Activated T-cell treated with anti-CD3 and anti-CD28 coated beads, Interleukin-2, amount 50 U/mL, for 24 hours (primary cell): ENCODE measurements at places on chromosomes 4 and X.

- DNase-seq = no peak
Measured at GRCh38 chr4:95627709-95628108, 78.9 kb upstream of the UNC5C start.

DNA sequence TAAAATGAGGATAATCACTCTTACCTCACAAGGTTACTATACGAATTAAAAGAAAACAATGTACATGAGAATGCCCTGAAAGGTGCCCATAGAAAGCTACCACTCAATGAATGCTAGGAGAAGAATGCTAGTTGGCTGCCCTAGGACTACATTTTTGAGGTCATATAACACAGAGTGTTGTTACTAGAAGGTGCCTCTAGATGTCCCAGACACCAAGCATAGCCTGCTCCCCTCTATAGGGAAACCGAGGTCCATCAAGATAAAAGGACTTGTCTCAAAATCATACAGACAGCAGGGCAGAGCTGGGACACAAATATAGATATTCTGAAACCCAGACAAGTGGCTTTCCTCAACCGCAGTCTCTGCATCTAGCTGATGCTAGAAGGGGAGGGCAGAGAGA, 147.0 kb upstream of the ARHGEF9 start:
- no peak for DNase-seq

DNA sequence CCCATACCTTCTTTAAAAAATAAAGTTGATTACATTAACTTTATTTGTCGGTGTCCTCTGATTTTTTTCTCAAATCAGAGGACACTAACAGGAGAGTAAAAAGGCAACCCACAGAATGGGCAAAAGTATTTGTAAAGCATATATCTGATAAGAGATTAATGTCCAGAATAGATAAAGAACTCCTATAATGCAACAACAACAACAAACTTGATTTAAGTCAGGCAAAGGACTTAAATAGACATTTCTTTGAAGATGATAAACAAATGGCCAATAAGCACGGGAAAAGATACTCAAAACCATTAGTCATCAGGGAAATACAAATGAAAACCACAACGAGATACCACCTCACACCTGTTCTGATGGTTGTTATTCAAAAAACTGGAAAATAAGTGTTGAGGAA, 28.7 kb downstream of the DOCK11 start:
- DNase-seq = no peak

GRCh38 chrX:118347131-118347530, 1.2 kb downstream of the WDR44 start:
- no peak for DNase-seq

DNA sequence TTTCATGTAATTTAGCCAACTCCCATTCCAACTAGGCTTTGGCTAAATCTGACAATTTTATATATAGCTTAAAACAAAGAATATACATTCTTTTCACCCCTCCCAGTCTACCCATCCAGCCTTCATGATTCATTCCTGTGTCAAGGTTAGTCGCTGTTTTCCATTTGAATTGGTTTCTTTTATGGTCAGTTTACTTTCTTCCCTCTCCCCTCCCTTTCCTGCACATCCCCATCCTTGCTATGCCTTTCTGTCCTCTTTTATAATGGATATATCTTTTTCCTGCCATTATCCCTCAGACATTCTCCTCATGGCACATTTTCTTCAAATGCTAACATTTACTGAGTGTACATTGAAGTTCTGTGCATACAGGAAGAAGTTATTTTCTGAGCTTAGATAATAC, 4.7 kb downstream of the ZXDB start:
- DNase-seq = no peak

DNA sequence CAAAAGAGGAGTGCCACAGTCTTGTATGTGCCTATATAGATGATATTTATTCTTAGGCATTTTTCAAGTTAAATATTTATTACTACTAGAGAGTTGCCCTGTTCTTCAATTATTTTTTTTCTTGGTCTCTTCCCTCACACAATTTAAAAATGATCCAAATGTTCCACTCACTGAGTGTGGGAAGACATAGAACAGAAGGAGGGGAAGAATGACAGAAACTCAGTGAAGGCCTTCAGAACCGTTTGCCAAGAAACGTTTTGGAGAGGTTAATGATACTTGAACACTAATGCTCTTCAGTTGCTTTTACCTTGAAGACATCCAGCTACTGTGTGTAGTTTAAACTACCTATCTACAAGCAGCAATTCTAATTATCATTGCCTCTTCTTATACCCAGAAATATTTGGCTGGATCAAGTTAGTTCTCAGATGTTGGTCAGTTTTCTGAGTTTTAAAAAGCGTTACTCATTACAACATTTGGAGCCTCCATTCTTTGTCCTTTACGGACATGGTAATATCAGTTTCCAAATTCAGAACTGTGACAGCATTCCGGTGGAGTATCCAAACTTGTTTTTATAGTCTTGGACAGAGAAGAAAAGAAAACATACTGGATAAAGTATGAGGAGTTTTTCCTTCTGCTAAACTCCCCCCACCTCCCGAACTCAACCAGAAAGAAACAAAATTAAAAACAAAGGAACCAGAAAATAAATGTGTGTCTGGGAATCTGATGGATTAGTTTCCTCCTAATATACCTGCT, 389.7 kb downstream of the SPRY1 start:
- no peak for DNase-seq

DNA sequence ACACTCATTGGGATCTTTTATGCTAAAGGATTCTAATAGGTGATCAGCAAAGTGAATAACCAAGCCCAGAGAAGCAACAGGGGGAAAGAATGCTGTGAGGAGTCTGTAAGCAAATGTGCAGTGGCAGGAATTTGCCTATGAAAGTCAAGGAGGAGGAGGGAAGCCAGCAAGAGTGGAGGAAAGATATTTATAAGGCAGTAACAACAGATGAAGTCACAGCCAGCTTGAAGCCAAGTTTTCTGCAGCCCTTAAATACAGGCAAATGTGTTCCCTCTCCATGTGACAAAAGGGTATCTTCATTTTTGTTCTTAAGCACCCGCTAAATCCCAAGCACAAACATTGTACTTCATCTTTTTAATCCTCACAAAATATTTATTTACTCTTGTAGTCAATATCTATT, 275.0 kb upstream of the CLNK start:
- no peak for DNase-seq

- no peak for DNase-seq
Measured at GRCh38 chr4:6989331-6989923, 53.7 kb upstream of the TADA2B start.

- no peak for DNase-seq
Measured at GRCh38 chrX:53476371-53476770, 42.2 kb upstream of the HSD17B10 start.

DNA sequence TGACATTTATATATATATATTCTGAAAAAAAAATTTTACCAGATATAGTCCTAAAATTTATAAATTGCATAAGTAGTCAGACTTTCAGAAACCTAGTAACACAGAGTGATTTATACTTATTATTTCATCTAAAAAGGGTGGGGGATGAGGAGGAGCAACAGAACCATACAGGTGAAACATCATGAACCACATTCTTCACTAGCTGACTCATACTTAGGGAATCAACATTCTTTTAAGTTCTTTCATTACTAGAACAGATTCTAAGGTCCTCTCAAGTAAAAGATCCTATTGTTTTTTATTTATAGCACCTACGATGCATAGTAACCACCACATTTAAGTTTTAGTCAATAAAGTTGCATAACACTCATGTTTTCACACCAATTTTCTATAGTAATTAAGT, 166.1 kb downstream of the LRBA start:
- DNase-seq = no peak

DNA sequence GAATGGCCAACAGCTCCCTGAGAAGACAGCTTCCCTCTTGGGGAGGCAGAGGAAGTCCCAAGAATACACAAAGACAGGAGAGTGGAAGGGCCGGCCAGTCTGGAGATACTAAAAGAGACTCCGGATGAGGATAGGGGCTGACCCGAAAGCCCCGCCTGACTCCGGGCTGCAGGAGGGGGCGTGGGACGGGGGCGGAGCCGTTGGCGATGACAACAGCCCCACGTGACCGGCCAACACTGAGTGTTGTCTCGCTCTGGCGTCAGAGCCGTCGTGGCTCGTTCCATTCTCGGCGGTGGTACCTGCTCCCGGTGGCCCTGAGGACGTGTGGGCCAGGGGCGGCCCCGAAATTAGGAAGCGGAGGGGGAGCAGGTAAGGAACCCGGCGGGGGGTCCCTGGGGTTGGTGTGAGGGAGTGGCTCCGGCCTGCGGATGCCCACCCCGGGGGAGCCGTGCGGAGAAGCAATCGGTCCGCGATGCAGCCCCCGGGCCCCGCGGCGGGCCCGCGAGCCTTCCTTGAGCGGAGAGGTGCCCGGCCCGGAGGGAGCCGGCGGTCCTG, at the start of gene BEX4:
BEX4 (plus strand) TSS at position 239 of the 555 bp plus-strand sequence. CDS start 1,046 bp downstream, outside the sequence.
- peak; percentile 86 for DNase-seq

- peak; percentile 67 for DNase-seq
Measured at GRCh38 chrX:107628662-107629539, 591 bp downstream of the PRPS1 start.

DNA sequence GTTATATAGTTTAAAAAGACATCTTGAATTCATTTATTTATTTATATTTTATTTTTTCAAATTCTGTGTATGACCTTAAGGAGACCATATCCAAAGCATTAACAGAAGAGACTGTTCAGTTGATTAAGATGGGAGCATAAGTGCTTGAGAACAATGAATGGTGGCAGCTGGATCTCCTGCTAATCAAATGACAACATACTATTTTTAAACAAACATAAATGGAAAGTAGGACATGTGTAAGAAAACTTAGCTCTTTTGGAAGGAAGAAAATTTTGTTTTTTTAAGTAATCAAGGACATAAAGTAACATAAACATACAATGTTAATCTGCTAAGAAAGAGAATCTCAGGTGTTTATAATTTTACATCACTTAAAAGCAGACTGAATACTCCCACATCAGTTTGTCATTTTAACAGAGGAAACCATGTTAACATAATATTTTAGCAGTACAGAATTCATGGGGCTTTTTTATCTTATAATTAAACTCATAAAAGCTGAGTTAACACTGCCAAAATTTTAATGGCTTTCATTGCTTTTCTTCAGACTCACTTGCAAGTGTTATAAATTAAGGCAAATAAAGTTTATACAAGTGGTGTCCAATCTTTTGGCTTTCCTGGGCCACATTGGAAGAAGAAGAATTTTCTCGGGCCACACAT, 95.1 kb downstream of the MAD2L1 start:
- DNase-seq = no peak

DNA sequence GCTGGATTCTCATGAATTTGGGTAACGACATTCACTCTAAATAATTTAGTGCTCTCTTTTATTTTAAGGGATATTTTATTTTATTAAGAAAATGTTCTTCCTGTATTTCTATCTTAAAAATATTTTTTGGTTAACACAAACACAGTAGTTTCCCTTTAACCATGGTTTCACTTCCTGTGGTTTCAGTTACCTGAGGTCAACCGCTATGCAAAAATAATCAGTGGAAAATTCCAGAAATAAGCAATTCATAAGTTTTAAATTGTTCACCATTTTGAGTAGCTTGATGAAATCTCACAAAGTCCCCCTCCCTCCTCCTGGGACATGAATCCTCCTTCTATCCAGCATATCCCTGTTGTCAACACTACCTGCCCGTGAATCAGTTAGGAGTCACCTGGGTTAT, 71.4 kb downstream of the GBA3 start:
- no peak for DNase-seq

DNA sequence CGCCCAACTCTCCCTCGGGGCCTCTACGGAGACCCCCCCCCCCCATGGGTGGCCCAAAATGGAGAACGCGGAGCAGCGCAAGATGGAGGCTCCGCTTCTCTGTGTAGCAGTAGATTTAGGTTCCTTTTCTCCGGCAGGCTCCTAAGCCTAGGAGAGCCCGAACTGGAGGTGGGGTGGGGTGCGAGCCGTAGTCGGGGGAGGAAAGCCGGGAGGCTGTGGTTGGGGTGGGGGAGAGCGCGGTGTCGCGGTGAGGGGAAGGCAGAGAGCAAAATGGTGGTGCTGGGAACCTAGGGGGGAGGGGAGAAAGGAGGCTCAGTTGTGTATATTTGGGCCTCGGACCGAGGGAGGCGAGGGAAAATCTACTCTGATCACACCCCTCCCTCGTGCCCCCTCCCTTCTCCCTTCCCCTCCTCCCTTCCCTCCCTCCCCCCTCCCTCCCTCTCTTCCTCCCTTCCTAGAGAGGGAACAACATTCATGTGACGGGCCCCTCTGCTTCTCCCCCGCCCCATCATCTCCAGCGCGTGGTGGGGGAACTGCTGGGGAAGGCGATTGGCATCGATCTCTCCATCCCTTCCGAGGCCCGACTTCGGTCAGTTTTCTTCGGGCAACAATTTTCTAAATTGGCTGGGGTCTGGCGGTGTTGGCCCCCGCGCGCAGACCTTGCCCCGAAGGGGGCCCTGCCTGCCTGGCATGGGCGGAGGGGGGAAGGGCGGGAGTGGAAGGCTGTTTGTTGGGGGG, at the start of gene STAG2:
STAG2 (plus strand) TSS at position 439 of the 738 bp plus-strand sequence. CDS start 60,922 bp downstream, outside the sequence.
- peak; percentile 74 for DNase-seq

DNA sequence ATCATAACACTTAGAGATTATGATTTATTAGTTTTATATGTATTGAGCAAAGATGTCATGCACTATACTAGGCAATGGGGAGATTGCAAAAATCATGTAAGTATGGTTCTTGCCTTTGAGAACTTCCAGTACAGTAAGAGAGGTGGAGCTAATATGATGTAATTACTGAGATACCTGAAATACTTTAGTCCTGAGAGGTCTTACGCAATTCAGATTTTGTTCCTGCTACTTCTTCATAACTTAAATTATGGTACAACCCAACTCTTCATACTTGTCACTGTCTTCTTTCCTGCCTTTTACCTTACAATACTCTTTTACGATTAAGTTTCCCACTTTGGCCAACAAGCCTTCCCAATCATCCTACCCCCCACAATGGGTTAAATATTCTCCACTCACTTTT, 564.2 kb upstream of the PITX2 start:
- DNase-seq = no peak

- DNase-seq = peak; percentile 39
Measured at GRCh38 chr4:169659716-169660670, 39.6 kb downstream of the CLCN3 start.

DNA sequence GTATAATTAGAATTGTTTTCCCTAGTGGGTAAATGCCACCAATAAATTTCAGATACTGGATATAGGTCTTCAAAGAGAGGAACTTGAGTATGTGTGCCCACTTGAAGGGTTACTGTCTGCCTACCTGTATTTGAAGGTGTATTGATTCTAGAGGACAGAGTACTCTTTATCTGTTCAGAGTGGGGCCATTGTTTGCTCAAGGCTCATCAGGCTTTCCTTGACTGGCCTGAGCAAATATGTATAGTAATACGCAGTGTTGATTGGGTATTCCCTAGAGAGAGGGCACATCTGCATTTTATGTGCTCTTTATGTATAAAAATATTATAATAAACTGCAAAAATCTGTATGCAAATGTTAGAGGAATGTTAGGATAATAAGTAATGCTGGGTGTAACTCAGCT, 23.7 kb downstream of the RP2 start:
- no peak for DNase-seq

DNA sequence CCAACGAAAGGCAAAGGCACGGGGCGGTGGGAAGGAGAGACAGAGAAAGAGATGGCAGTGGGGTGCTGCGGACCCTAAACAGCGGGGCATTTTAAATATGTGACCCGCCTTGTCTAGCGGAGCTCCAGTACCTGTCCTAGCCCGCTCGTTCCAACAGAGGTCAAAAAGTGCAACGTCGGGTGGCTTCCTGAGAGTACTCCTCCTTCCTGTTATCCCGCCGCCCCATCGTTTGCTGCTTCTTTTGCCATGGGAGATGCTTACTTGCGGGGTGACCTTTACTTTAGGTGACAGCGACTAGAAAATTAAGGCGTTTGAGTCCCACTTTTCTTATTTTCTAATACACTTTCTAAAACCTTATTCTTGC, 735 bp downstream of the NRK start:
- DNase-seq = no peak

- no peak for DNase-seq
Measured at GRCh38 chrX:22004866-22005265, 27.3 kb upstream of the PHEX start.
